ENCODE measurements at places on chromosomes 3 and 15.
A peak's percentile ranks its signal among the peaks of the same experiment; 100 is the strongest.

GRCh38 chr15:72972362-72972761, 79.9 kb upstream of the NEO1 start:
- no peak for DNase-seq

DNA sequence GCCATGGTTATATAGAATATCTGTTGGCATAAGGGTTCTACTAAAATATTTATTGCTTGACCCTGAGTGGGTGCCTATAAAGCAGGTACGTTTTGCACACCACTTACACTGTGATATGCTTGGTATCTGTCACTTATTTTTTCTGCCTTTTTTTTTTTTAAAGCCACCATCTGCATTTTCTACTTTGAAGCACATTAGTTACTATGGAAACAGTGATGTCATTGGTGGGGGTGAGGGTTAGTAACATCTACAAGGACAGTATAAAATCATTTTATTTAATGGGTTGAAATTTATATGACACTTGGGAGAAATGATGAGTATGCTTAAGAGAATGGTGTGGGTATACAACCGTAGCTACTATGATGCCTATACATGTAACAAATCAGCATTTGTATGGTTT, 25.6 kb downstream of the SLCO3A1 start:
- no peak for DNase-seq

DNA sequence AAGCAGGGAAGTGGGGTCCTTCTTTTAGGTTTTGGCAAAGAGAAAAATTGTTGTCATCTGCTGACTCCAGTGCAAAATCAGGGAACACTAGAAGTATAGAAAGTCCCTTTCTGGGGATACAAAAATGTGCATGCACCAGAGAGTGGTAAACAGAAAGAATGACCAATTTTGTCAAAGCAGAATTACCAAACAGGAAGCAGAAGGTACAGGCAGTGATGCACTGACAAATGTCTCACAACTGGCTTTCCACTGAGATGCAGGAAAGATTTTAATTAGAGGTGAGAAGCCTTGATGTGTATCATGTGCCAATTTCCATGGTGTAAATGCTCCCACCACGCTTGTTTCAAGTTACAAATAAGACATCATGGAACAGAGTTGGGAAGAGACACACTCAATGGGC, 66.0 kb downstream of the TRIM69 start:
- no peak for DNase-seq

DNA sequence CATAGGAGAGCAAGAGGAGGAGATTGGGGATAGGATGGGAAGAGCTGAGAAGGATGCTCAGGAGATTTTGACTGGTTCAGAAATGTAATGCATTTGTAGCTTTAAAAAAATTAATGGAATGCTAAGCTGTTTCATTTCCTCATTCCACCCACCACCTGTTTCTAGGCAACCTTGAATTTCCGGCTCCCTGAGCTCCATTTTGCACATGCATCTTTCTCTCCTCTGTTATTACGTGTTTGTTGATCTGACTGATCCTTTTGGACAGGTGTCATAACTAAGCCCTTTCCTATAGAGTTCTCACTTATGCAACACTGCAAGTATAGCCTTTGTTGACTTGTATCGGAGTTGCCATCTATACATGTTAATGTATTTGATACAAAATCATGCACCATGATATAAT, 4.3 kb downstream of the TMPRSS7 start:
- peak; percentile 66 for DNase-seq

DNA sequence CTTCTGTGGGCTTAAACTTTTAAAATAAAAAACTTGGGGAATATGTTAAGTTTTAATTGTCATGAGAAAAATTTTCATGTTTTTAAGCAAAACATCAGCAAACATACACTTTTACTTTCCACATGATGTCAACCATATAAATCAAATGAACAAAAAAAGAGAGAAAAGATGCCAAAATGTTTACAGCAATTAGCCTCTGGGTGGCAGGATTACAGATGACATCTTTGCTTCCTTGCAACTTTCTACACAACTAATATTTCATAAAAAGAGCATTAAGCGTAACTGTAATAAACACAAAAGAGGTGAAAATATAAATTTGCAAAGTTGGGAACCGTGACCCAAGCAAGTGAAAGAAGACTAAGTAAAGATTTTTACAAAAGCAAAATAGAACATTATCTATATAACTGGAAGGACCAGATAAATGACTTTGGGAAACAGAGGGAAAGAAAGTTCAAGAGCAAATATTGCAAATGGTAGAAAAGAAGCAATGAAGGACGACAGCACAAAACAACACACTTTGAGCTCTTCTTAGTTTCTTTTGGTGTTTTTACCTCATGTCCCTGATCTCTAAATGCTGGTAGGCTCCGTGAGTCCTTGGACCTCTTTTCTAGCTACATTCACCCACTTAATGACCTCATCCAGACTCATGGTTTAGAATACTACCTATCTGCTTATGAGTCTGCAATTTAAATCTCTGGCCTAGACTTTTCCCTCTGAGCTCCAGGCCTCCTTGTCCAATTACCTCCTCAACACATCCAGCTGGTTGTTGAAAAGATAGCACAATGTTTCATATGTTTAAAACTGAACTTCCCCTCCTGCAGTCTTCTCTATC, 9.4 kb downstream of the TP53BP1 start:
- peak; percentile 21 for DNase-seq

DNA sequence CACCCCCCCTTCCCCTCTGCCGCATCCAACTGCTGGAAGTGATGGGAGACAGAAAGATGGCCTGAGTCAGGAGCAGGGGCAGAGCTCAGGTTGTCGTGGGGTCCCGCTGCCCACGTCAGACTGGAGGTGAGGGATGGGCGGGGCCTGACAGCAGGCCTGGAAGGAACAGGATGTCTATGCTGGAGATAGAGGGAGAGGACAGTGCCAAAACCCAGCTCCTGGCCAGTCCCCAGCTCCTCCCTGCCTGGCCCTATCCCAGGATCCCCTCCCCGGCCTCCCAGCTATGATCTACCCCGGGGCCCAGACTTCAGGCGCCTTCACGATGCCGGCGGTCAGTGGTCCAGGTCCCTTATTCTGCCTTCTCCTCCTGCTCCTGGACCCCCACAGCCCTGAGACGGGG, at the start of gene LMAN1L:
TSS of gene LMAN1L (plus strand) at position 303 of the 400 bp plus-strand sequence. CDS start at position 323, 20 bp downstream.
- DNase-seq, result no peak

DNA sequence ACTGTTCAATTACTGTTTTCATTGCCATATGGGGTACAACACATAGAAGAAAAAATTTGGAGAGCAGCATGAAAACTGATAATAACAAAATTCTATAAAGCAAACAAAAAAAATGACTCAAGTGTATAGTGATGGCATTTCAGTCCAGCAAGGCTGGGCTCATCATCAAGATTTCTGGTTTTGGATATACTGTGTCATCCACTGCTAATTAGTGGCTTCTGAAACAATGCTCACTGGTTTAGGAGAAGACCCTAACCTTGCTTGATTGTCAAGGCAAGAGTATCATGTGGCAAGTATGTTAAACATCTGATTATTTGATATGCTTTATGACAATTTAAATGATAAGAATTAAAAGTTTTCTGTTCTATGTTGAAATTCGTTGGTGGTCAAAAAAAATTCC, 96.9 kb downstream of the RFX7 start:
- peak; percentile 13 for DNase-seq

- peak; percentile 37 for DNase-seq
Observed at GRCh38 chr15:74906067-74906449, 593 bp downstream of the FAM219B start.

GRCh38 chr15:29091666-29092065, 178.0 kb downstream of the NSMCE3 start:
- DNase-seq, result no peak

GRCh38 chr3:169668072-169668956, 4.8 kb upstream of the MECOM start:
- peak; percentile 13 for DNase-seq

- DNase-seq, result peak; percentile 56
Observed at GRCh38 chr3:51637941-51638471, 33.0 kb upstream of the TEX264 start.

GRCh38 chr3:85432081-85432480, 473.3 kb downstream of the CADM2 start:
- DNase-seq, result no peak

- DNase-seq, result peak; percentile 52
Observed at GRCh38 chr3:13574798-13575451, 26.0 kb downstream of the FBLN2 start.

GRCh38 chr15:35980719-35981118, 434.8 kb upstream of the DPH6 start:
- DNase-seq, result peak; percentile 37

- no peak for DNase-seq
Observed at GRCh38 chr3:47443611-47443995, 32.1 kb downstream of the SCAP start.

- no peak for DNase-seq
Observed at GRCh38 chr3:156763931-156764720, 62.0 kb upstream of the LEKR1 start.

DNA sequence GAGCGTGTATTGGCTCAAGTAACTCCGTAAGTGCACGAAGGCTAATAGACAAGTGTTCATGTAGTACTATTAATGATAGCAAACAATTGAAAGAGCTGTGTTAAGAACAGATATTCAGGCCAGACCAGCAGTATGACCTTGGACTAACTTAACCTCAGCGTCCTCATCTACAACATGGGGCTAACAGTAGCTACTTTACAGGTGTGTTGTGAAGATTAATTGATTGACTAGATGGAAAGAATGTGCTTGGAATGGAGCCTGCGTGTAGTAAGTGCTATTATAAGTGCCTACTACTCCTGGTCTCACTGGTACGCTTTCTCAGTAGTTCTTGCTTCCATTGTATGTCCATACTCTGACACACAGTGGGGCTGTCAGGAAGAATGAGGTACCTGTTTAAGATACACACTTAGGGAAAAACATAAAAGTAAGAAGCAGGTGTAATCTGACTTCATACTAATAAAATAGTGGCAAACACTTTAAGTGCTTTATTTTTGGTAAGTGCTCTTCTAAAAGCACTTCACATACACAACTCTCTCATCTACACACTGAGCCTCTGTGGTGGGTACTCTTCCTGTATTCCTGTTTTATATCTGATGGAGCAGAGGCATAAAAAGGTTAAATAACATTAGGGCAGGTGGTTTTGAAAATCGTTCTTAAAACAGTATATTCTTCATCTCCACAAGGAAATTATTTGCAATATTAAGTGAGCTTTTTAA, 24.3 kb upstream of the FBXL22 start:
- no peak for DNase-seq

GRCh38 chr3:167843886-167844285, 108.4 kb downstream of the SERPINI1 start:
- DNase-seq, result no peak

- no peak for DNase-seq
Observed at GRCh38 chr15:101232677-101233076, 19.2 kb downstream of the CHSY1 start.

DNA sequence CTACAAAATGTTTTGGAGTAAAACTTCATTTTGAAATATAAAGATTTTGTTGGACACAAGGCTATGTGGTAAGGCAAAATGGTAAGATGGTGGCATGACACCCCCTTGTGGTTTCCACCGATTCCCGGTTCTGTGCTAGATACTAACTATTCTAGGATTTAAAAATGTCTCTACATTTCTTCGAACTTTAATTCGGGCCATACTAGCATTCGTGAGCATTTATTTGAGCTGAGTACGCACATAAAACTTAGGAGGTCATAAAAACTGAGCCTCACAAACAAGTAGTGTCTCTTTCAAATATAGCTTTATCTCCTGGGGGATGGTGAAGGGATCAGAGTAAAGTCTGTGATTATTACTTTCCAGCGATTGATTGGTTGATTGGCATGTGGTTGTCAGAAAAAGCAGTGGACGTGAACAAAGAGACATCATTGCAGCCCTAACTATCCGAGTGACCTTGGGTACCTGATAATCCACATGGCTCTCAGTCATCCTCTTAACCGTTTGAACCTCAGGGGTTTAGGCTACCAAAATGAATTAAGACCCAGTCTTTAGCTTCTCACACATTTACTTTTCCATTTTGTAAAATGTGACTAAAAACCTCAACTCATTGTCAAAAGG, 1.1 kb upstream of the ZNF639 start:
- peak; percentile 64 for DNase-seq

DNA sequence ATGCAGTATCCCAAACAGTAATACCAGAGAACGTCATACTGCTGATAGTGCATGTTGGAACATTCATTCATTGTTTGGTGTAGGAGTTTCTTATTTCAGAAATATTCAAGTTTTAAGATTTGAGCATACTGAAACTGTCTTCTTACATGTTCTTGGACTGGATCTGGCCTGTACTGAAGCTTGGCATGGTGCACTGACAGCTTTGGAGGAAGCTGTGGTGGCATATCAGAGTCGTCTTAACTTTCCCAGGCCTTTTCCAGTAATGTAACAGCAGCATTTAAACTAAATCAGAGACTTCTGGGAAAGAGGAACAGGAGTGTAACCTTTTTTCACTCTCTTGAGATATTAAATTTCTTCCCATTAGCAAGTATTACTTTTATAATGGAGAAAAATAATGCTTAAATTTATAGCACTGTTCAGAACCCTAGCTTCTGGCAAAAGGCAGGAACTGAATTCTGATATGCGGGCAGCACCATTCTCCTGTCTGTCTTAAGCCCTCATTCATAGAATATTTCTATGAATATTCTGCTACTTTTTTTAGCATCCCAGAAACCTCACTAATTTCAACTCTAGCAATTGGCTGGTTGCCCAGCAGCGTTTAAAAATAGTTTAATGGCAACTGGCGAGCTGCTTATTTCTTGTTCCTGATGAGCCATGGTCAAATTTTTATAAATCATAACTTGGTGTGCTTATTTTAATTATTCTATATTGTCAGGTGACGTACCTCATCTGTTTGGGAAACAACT, 31.1 kb downstream of the DNAJC13 start:
- peak; percentile 68 for DNase-seq

- DNase-seq, result no peak
Observed at GRCh38 chr15:85913461-85913860, 118.7 kb upstream of the KLHL25 start.

GRCh38 chr15:25933456-25934158, 70.5 kb upstream of the ATP10A start:
- peak; percentile 76 for DNase-seq

DNA sequence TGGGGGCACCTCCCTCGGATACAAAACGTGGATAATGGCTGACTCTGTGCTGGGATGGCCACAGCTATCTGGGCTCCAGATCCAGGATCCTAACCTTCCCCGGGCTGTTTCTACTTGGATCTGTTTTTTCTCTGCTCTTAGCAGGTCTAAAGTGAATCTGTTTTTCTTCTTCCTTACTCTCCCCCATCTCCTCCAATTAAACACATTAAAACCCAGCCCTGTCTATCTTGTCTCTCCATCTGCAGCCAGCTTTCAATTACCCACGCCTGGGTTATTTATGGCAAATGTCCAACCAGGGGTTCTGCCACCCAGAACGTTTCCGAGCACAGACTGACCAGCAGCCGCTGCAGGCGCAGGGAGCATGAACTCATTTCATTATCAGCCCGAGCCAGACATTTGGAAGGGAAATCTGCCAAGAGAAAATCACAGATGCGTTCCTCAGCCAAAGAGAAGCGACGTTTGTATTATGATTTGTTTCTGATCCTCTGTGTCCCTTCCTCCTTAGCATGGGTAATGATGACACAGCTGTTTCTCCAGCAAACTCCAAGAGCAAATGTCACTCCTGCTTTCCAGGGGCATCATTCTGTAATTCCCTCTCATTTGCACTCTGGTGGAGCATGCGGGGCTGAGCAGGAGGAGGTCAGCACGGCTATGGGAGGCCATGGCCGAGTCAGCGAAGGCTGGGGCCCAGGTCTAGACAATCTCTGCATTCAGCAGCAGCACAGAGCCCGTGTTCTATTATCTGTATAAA, 42.0 kb downstream of the UMPS start:
- peak; percentile 82 for DNase-seq

Data from EL (cell line).